ENCODE measurements at places on chromosomes 11 and 22.

DNA sequence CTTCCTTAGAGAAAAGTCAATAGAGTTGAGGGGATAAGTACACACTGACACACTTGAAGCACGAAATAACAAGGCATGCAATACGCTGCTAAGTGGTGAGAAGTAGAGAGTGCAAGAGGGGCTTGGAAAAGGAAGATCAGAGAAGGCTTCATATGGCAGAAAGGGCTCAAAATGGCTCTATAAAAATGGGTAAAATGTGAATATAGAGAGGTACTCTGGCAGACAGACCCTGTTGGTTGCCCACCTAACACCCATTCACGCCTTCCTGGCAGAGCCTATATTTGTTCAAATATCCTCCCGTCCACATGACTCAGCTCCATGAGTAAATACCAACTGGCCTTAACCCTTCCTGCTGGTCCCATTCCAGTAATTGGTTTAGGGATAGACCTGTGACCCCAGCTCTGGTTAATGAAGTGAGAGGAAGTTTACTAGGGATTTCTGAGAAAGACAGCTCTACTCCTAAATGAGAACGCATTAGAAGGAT, 38.9 kb upstream of the CCDC34 start:
- no peak for DNase-seq

GRCh38 chr11:119389611-119390254, 8.2 kb upstream of the USP2 start:
- DNase-seq = no peak

GRCh38 chr11:130211144-130211543, 51.6 kb downstream of the ST14 start:
- DNase-seq = no peak

GRCh38 chr11:11444027-11444803, 91.2 kb upstream of the CSNK2A3 start:
- no peak for DNase-seq

DNA sequence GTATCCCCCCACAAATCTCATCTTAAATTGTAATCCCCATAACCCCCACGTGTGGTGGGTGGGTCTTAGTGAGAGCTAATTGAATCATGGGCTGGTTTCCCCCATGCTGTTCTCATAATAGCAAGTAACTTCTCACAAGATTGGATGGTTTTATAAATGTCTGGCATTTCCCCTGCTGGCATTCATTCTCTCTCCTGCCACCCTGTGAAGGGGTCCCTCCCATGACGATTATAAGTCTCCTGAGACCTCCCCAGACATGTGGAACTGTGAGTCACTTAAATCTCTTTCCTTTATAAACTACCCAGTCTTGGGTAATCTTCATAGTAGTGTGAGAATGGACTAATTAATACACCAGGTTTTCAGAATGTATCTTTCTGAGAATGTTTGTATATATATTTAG, 1159.4 kb downstream of the FAM181B start:
- DNase-seq = no peak

GRCh38 chr22:25775531-25775930, 33.5 kb downstream of the MYO18B start:
- no peak for DNase-seq

DNA sequence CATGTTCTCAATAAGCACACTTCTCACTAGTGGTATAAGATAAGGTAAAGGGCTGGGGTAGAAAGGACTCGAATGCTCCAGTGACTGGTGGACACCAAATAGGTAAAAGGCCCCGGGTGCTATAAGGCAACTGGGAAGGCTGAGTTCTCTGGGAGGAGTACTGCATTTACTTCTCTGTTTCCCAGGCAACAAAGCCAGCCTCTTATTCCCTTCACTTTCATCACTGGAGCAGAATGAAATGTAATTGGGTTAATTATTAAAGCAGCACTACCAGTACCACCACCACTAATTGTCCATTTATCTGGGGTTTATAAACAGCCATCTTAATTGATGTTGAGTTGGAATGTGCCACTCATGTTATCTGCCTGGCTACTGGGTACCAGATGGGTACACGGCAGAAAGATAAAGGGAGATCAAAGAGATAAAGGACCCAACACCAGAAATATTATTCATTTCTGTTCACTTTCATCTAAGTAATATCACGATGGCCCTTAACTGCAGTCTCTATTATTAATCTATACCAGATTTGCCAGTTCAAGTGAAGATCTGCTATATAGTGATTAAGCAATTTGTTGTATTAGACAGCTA, 94.4 kb upstream of the CHRM4 start:
- DNase-seq = no peak

GRCh38 chr11:120929664-120930154, 94.2 kb upstream of the TBCEL start:
- DNase-seq = peak; percentile 48

DNA sequence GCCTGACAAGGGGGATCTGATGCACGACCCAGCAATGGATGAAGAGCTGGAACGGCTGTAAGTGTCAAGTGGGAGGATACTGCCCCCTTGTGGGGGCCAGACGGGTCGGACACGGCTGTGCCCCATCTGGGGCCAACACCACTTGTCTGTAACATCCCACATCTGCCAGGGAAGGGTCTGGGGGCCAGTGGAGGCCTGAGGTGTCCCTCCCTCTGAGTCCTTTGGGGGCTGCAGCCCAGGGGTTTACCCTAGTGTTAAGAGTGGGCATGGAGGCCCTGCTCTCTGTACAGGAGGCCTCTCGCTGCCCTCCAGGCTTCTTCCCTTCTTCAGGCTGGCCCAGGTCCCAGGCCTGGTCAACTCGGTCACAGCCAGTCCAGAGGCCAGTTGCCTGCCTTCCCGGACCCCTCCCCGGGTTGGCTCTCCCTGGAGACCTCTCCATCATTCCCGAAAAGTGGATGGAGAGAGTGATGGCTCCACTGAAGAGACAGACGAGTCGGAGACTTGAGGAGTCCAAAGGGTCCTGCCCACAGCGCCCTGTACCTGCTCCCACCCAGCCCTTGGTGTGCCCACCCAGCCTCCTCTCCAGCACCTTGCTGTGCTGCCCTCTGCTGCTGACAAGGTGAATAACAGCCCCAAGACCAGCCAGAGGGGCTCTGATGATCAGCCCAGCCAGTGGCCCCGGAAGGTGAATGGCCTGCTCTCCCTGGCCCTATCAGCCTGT, 15.4 kb downstream of the ARFGAP2 start:
- peak; percentile 52 for DNase-seq

GRCh38 chr11:17803754-17804334, 69.3 kb downstream of the KCNC1 start:
- no peak for DNase-seq

GRCh38 chr22:38030311-38031133, 26.7 kb upstream of the PICK1 start:
- no peak for DNase-seq

DNA sequence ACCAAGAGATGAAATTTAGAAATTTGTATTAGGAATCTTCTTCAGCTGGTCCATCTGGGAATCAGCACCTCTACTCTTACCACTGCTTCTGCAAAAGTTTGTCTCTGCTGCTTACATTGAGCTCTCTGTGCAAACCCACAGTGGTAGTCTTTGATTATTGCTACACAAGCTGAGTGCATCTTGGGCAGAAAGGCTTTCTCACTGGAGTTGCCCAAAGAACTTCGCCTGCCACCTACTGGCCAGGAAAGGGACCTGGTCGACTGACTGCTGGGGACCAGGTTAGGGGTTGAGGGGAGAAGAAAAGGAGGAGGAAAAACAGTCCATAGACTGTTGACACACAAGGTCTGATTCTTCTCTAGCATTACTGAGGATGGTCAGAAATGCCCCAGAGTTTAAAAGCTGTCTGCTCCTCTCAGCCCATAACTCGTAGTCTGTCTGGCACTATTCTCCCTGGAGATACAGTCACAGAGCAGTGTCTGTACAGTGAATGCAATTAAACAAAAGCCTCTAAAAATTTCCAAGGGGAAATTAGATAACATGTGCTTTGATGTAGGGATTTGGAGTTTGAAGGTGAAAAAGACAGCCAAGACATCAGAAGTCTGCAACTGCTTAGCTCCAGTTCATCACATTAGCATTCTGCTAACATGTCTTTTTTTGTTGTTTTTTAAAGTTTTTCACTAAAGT, 215.0 kb upstream of the CTSC start:
- DNase-seq = peak; percentile 14

- DNase-seq = no peak
These were observed at the start of gene KLHL35 for GRCh38 chr11:75432911-75433321. KLHL35 (minus strand) TSS chr11:75433203; CDS start chr11:75430629, 2,574 bp downstream.

DNA sequence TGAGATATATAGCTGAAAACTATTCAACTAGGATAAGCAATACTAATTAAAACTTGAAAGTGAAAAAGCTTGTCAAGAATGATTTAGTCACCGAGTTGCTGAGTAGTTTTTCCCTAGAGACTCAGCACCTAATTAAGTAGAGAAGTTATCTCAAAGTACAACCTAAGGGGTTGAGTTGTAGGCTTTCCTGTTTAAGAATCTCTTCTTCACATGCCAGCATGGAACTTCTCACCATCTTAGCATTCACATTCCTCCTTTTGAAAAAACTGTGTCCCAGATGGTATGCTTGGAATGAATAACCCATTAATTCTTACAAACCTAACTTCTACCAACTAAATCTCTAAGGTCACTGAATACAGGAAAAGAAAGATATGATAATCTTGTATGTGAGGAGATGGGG, 303.3 kb upstream of the ZC3H12C start:
- DNase-seq = no peak

- peak; percentile 32 for DNase-seq
These were observed 4.0 kb downstream of the TRIM6 start for GRCh38 chr11:5600374-5600851.

DNA sequence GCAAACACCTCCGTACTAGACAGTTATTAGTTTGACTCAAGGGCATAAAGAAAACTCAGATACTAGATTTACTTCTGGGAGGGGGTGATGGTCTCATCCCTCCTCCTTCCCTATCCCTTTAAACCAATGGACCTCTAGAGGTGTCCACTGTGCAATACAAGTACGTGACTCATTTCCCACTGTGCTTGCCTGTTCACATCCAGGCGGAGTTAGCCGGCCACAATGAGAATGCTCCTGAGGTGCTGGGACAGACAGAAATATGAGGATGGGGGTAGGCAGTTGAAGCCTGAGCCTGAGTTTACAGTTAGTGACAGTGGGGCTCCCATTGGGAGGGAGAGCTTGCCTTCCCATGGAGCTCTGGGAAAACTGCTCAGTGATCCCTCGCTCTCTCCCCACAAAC, 8.4 kb upstream of the PMM1 start:
- DNase-seq = no peak

DNA sequence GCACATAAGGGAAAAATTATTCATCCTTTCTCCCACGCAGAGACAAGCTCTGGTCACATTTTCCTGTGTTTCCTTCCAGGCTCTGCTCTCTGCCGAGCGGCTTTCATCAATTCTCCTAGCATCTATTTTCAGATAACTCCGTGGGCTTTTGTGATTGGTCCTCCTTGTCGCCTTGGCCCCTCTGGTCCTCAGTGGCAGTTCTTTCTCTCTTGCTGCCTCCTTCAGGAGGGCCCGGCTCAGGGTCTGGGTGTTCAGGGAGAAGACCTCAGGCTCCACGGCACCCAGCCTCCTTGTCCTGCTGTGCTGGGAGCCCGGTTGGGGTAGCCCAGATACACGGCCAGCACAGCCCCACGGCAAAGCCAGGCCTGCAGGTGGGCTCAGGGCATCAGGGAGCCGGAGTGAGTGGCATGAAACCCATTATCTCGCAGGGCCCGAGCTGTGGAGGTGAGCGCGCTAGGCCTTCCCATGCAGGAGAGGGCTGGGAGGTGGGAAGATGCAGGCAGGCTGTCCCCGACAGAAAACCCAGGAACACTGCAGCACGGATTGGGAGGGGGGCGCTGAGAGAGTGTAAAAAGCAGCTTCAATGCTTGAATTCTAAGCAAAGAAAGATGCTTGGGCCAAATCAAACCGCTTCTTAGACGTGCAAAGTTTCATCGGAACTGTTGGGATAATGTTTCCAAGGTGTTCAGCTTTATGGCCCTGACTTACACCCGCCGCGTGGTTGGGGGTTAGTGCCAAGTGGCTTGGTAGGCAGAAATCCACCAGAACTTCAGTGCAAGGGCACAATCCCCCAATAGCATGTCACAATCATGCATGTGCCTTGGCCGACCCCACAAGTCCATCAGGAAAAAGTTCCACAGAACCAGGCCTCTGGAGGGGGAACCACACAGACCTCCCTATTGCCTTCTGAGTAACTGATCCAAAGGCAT, 81.9 kb upstream of the WNT7B start:
- no peak for DNase-seq

GRCh38 chr11:121321614-121322243, 29.2 kb downstream of the SC5D start:
- DNase-seq = no peak

DNA sequence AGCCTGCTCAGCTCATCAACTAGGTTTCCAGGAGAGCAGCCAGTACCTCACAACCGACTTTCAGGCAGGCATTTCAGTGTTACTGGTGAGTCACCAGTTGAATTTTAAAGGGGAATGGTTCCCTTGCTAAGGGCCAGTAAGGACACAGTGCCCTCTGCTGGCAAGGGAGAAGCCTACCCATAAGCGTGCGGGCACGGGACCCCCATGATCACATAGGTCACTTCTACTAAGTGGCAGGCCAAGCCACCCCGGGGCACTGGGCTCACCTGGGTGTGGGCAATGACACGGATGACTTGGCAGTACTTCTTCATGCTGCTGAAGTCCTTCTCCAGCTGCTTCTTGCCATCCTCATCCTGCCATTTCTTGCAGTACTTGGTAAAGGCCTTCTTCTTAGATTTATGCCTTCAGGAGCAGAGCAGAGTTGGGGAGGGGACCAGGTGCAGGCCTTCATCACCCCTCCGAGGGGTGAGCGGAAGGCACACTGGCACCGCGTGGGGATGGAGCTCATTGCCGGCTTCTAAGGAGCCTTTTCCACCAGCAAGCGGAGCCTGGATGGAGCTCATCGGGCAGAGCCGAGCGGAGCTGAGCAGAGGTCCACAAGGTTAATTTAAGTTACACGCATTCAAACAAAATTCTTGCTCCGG, 2.9 kb downstream of the RPL3 start:
- peak; percentile 77 for DNase-seq

GRCh38 chr22:45227645-45228400, 12.9 kb downstream of the KIAA0930 start:
- DNase-seq = no peak

- DNase-seq = no peak
These were observed 96.1 kb upstream of the AKIP1 start for GRCh38 chr11:8814923-8815240.

- DNase-seq = no peak
These were observed 5.8 kb downstream of the SGSM3 start for GRCh38 chr22:40376149-40376548.

DNA sequence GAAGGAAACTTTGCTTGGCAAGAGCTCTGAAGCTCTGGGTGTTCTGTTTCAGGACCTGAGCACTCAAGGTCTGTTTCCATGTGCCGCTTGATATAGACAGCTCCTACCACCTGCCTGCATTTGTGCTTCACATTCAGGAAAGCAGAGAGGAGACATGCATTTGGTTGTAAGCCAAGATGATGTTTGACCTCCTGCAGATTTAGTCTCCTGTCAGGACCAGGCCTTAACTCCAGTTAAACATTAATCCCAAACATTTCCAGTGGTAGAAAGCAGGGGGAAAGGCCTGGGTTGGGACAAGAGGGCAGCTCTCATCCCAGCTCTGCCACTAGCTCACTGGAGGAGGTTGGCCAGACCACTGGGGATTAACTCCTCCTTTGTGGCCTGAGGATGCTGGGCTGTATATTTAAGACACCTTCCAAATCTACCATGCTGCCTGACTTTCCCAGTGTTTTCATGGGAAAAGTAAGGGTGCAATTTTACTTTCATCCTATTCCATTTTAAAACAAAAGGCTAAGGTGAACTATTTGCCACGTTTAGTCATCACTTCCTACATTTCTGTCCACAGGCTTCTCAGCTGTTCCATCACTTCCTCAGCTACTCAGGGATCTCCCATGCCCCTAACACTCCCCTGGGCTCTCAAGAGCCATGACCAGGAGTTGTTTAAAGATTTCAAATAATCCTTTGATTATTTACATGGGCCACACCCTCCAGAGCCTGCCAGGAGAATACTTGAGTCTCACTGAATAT, 80.9 kb downstream of the INSC start:
- DNase-seq = no peak
